ENCODE measurements at places on chromosomes 16 and 17. TPM values are rescaled to one million over a fixed set of nuclear protein-coding genes. Genes with fewer than 3 reads are reported as not detected.

- DNase-seq: peak; percentile 70
These were observed at the start of gene ACSM3 for GRCh38 chr16:20763461-20764232. TSS of gene ACSM3 (plus strand) at chr16:20764014. CDS start at chr16:20770035, 6,021 bp downstream.

DNA sequence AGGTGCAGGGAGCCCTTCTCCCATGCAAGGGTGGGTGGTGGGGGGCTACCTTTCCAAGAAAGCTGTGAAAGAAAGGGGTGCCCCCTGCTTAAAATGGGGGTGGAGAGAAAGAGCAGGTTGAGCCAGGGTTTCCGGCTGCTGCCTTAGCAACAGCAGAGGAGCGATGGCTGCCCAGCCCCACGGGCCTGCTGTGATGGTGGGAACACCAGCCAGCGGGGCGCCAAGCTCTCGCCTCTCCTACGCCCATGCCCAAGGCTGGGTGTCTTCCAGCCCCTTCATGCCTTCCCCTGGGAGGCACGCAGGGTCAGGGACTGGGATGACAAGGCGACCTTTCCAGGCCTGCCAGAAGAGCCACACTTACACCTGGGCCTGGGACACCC is 3.0 kb downstream of the FMNL1 start:
- DNase-seq: no peak

GRCh38 chr17:40450175-40450574 is 6.9 kb downstream of the IGFBP4 start:
- DNase-seq: peak; percentile 37

DNA sequence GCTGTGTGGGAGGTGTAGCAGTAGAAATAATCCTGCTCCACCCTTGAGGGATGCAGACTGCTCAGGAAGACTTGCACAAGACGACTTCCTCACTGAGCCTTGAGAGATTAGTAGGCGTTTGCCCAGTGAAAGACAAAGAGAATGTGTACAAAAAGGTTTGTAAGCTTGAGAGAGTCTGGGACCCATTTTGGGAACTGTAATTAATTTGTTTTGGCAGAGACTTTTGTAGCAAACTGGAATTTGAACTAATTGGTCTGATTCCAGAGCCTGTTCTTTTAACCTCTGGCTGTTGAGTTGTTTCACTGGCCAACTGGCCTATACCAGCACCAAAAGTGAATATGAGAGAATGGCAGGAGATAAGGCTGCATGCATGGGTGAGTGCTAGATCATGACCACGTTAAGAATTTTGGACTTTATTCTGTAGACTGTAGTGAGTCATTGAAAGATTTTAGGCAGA is 75.5 kb downstream of the AATF start:
- no peak for DNase-seq

GRCh38 chr16:20049831-20050230 is 23.9 kb downstream of the GPR139 start:
- no peak for DNase-seq

- DNase-seq: peak; percentile 32
These were observed 10.7 kb downstream of the SGSM2 start for GRCh38 chr17:2347805-2348685.

- no peak for DNase-seq
These were observed 3.1 kb upstream of the KRT36 start for GRCh38 chr17:41492771-41493170.

GRCh38 chr17:67491009-67491680 is 114.1 kb downstream of the PITPNC1 start:
- peak; percentile 92 for DNase-seq

DNA sequence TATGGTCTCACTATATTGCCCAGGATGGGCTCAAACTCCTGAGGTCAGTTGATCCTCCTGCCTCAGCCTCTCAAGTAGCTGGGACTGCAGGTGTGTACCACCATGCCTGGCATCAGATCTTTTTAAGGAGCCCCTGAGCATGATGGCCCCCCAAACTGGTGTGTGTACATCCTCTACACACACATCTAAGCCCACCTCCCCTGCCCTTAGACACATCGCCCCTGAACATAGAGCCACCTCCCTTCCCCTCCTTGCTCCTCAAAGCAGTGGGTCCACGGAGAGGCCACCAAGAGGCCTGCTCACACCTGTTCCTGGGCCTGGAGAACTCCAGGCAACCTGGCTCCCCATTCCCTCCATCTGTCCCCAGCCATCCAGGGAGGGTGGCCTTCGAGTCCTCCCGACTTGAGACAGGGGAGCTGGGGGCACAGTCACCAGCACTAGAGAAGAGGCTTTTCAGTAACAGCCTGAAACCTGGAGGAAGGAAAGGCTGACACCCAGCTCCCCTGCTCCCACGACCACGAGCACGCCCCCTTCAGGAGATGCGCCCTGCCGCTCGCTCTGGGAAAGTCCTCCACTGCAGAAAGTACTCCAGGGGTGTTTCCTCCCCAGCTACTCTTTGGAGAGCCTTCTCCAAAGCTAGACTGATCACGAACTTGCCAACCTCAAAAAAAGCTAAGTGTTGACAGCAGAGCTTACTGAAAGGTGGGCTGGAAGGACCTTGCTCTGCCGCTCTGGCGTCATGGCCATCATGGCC is 12.6 kb upstream of the PRR29 start:
- no peak for DNase-seq

DNA sequence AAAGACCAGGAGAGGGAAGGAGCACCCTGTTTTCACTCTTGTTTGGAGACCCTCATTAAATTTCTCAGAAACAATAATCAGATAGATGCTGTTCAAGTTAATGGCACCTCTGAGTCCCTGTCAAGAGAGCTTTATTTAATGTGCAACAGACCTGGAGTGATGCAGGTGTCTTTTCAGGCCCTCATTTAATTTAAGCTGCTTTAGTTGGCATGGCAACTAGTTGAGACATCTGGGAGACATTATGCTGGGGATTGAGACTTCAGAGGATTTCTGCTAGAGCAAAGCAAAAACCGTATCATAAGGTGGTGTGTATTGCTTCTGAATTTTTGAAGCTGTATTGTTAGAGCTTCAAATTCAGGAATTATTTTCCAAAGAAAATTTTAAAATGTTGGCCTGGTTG is 108.5 kb downstream of the NLK start:
- no peak for DNase-seq

DNA sequence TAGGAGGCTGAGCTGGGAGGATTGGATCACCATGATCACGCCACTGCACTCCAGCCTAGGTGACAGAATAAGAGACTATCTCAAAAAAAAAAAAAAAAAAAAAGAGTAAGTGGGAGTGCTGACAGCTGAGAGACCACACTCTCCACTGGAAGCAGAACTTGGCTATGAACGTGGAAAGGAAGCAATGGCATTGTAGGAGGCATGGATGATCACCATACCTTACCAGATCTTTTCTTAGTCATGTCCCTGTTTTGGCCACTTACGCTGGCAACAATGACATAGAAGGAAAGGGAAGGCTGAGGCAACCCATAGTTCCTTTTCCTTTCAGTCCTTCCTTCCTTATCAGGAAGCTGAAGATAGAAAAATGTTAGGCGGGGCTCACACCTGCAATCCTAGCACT is 3.7 kb upstream of the ATP1B2 start:
- DNase-seq: no peak

DNA sequence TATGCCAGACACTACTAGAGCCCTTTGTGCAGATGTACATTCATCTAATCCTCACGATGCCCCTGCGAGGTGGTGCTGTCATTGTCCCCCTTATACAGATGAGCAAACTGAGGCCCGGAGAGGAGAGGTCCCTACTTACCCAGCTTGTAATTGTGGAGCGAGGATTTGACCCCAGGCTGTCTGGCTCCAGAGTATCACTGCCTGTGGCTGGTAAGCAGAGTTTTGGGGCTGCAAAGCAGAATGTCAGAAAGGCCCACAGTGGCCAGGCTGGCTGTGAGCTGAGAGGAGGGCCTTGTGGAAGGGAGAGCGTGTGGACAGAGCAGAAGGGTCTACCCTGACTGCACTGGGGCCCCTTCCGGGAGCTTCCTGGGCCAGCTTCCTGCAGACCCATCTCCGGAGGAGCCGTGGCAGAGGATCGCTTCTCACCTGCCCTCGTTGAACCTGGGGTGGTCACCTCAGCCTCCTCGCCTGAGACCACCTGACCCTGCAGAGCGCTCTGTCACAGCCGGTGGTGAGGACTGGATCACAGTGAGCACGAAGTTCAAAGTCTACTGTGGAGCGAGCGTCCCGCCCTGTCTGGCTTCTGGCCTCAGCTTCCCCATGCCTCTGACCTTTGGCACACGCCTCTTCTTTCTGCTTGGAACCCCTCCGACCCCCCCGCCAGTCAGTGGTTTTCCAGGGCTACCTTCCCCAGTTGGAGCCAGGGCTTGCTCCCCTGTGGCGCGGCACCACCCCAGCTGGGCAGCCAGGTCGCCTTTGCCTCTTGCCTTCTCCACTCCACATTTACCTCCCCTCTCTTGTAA is 12.1 kb downstream of the CMIP start:
- DNase-seq: no peak

DNA sequence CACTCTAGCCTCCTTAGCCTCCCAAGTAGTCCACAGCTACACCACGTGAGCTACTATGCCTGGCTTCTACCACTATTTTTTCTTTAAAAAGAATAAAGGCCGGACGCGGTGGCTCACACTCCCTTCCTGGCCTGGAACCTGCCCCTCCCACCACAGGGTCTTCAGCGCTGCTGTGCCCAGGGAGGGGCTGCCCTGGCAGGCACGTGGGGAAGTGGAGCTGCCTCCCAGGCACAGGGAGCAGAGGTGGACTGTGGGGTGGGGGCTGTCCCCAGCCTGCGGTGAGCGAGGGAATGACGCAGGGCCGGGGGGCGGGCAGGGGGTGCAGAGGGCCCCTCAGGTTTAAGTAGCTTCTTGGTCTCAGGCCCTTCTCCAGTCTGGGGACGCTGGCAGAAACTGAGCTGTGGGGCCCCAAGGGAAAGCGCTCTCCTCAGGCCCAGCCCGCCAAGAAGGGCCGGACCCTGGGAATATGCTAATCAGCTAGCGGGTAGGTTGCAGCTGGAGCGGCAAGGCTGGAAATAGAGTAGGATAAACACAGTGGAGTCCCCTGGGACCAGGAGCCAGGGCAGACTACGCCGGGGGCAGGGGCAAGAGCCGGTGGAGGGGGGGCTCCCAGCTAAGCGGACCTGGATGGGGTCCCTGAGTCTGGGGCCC is 46.8 kb downstream of the TIMM22 start:
- no peak for DNase-seq

- peak; percentile 49 for DNase-seq
These were observed 148.3 kb downstream of the CDH8 start for GRCh38 chr16:61887903-61888302.

GRCh38 chr17:66702106-66702936 is 132.6 kb upstream of the CACNG5 start:
- DNase-seq: peak; percentile 70

- no peak for DNase-seq
These were observed 45.7 kb upstream of the CSNK2A2 start for GRCh38 chr16:58243528-58244004.

DNA sequence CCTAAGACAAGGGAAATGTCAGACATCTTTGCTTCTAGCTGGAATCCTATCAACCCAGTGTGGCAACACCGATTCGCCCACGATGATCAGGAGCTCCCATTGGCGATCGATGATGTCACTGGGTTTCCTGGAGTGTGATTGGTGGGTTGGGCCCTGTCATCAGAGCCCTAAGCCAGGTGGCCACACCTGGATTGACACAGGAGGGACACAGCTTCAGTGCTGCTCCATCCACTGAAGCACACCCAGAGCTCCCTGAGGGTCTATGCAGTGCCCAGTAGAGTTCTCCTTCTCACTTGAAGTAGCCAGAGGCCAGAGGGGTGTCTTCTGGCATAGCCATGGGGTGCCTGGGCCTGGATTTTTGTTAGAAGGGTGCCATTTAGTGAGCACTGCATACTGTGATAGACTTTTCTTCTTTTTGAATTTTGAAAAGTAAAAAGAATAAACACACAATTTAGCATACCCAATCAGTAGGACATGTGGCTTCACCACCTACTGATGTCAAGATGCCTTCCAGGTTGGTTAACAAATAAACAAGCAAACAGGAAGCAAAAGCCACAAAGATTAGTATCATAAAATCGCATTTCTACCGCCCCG is 77.6 kb downstream of the CMIP start:
- DNase-seq: no peak

- DNase-seq: no peak
These were observed 60.0 kb upstream of the CDC42EP4 start for GRCh38 chr17:73371836-73372235.

GRCh38 chr17:43418441-43419374 is 19.9 kb downstream of the ARL4D start:
- peak; percentile 76 for DNase-seq

DNA sequence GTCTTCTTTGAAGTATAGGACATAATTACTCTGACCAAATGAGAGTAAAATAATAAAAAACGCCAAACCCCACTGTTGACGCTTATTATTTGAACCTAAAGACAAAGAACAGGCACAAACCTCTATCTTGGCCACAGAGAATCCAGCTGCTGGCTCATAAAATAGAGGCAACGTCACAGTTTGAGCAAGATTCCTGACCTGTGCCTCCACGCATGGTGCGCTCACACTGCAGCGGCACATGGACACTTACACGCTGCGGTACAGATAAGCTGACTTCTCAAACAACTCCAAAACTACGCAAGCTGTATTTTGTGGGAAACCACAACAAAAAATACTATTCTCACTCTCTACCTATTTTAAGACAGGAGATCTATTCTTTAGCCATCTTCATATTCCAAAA is 38.8 kb upstream of the TRAP1 start:
- no peak for DNase-seq

DNA sequence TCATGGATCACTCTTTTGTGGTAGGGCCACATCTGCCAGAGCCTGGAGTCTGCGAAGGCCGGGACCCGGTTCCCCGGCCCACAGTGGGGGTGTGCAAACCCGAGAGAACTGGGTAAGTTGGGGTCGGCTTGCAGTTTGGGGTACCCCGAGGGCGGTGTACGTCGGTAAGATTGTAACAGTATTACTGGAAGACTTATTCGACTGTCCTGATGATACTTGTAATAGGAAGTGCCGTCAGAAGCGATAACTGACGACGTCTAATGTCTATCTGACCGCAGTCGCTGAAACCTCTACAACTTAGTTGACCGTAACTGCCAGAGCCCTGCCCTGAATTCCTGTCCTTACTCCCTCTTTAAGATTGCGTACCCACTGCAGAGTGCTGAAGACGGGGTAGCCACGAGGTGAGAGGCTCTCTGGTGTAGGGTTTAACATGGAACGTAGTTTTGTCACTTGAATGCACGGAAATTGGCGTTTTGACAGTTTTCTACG is 24.0 kb downstream of the TRPV2 start:
- DNase-seq: no peak

- DNase-seq: no peak
These were observed 26.8 kb upstream of the CBFA2T3 start for GRCh38 chr16:89003831-89004208.

GRCh38 chr17:3983606-3984484 is 19.6 kb upstream of the ATP2A3 start:
- no peak for DNase-seq

GRCh38 chr16:46789499-46790414 is 41.2 kb downstream of the C16orf87 start:
- DNase-seq: peak; percentile 60

Gene LRRC75A
- total RNA-seq: 0.32 TPM

Gene AOC2
- total RNA-seq: 4.5 TPM

Gene SOX8
- 1.5 TPM for total RNA-seq

Gene PYY
- not detected for total RNA-seq

Gene DUSP14
- total RNA-seq: 30.2 TPM

Gene HSF5
- total RNA-seq: not detected

Gene SRP68
- total RNA-seq: 31.7 TPM

Gene USP43
- 7.7 TPM for total RNA-seq

Gene HAGHL
- 9.3 TPM for total RNA-seq

Data from NCI-H460 (cell line).